ENCODE measurements at places on chromosomes 1 and 21.

- no peak for DNase-seq
These were observed 30.9 kb upstream of the NEXN start for GRCh38 chr1:77857552-77857951.

GRCh38 chr1:147700042-147701006, 30.0 kb upstream of the ACP6 start:
- peak; percentile 19 for DNase-seq

DNA sequence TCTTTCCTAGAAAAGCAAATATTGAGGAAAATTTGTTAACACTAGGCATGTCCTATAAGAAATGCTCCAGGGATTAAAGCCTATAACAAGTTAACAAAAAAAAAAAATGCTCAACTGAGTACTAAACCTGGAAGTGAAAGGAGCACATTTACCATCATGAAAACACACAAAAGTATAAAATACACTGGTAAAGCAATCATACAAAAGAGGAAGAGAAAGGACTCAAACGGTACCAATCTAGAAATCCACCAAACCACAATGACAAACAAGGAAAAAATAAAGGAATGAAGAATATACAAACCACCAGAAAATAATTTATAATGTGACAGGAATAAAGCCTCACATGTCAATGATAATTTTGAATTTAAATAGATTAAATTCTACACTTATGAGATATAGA, 21.2 kb downstream of the CD1E start:
- no peak for DNase-seq

DNA sequence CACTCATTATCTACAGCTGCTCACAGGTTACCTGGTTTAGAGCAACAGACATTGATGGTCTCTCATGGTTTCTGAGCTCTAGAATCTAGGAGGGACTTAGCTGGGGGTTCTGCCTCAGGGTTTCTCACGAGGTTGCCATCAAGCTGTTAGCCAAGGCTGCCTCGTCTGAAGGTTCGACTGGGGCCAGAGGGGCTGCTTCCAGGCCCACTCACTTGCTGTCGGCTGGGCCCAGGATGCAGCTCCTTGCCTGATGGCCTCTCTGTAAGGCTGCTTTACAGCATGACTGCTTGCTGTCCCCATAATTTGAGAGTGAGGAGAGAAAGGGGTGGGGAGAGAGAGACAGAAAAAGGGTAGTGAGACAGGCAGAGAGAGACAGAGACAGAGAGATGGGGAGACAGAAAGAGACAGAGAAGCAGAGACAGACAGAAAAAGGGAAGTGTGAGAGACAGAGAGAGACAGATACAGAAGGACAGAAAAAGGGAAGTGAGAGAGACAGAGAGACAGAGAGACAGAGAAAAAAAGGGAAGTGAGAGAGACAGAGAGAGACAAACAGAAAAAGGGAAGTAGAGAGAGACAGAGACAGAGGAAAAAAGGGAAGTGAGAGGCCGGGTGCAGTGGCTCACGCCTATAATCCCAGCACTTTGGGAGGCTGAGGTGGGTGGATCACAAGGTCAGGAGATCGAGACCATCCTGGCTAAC, 106.8 kb upstream of the C1orf174 start:
- no peak for DNase-seq

DNA sequence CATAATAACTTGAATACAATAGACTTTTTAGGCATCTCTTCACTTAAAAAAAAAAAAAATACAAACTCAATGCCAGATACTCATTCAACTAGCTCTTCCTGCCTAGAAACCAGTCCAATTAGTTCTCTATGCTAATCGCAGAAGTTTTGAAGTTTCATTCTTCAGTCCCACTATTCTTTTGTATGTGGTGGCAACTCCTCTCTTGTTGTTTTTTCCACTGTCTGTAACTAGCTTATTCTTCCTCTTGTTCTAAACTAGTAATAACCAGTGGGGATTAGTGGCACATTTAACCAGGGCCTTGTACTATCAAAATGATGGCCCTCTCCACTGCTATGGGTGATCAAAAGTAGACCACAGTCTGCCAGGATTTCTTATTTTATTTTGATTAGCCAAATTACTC, 52.5 kb downstream of the SELENOF start:
- DNase-seq, result no peak

GRCh38 chr1:97414682-97415312, 506.0 kb downstream of the DPYD start:
- DNase-seq, result no peak

- no peak for DNase-seq
These were observed 324.4 kb downstream of the KCTD3 start for GRCh38 chr1:215891266-215892057.

GRCh38 chr1:240784776-240785175, 172.8 kb upstream of the GREM2 start:
- DNase-seq, result no peak

GRCh38 chr1:210541680-210542358, 213.1 kb downstream of the HHAT start:
- DNase-seq, result no peak

DNA sequence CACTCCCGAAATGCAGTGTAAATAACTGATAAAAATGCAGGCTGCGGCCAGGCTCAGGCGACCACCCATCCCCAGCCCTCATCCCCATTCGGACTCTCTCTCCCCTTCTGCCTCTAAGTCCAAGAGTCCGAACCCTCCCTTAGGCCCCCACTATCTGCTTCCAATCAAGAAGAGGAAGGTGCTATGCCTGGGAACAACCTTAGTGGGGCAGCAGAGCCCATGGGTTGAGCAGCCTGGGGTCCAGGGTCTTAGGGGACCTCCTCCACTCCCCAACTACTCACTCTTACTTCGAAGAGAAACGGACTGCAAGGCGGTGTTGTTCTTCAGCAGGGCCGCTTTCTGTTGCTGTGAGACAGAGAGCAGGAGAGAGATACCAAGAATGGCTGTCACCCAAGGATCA, 12.2 kb downstream of the ARHGEF2 start:
- DNase-seq, result no peak

GRCh38 chr1:180775801-180776200, 136.9 kb upstream of the KIAA1614 start:
- no peak for DNase-seq

- DNase-seq, result no peak
These were observed 60.6 kb upstream of the AKT3 start for GRCh38 chr1:243910607-243911006.

DNA sequence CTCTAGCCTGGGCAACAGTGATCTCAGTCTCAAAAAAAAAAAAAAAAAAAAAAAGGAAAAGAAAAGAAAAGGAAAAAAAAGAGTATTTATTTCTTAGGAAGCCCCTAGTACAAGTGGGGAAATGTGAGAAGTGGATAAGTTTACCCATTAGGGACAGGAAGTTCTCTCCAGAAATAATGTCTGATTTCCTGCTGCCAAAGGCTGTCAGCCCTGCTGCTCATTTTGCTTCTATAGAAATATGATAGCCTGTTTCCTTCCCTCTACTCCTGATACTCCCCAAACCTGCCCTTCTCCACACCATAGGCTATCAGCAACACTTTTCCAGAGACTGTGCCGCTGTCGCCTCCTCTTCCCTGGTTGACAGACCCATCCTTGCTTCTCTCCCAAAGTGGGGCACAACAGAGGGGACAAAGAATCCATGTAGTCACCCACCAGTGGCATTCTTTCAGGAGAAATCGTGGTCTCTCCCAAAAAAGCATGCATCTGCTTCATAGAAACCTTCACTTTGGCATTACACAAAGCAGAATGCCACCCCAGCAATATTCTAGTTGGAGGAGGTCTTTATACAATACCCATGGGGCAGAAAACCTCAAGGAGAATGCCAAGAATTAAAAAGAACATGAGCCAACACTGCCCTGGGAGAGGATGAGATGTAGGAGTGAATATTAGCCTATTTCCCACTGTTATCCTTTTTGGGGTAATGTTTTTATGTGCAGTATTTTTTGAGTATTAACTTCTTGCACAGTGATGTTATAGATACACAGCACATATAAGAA, 166.3 kb upstream of the NR5A2 start:
- DNase-seq, result no peak

DNA sequence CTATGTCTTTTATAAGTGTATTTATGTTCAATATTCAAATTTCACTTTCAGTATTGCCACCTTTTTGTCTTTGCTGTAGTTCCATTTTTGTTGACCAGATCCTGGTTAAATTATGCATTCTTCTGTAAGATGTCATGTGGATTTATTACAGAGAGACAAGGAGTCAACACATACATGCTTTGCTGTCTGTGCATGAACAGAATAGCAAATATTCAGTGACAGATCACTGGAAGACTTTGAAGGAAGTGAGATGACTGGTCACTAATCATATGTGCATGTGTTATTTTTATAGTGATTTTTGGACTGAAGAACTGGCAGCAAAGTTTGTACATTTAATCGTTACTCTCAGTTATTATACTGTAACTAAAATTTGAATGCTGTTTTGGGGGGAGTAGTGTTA, 117.2 kb downstream of the PLPPR5 start:
- DNase-seq, result no peak

GRCh38 chr1:176888471-176889032, 276.0 kb downstream of the ASTN1 start:
- DNase-seq, result no peak

GRCh38 chr1:59505596-59506028, 208.7 kb downstream of the FGGY start:
- no peak for DNase-seq

DNA sequence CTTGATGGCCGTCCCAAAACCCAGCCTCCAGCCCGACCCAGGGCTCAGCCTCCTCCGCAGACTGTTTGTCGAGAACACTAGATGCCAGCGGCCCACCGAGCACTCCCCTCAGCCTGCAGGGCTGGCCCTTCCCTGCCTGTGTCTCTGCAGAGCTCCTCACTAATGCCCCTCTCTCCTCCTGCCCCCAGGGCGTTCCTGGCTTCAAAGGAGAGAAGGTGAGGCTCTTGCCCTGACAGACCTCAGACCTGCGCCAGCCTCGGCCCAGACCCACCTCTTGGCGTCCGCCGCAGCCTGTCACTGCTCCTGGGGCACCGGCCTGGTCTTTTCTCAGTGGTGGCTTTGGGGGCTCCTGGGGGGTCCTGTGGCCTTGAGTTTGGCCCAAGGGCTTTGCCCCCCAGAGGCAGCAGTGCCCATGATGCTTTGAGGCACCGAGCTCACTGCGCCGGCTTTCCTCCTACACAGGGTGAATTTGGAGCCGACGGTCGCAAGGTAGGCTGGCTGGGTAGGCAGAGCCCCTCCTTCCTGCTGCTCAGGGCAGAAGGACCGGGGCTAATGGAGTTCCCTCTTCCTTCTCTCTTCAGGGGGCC, 18.4 kb downstream of the COL6A2 start:
- DNase-seq, result no peak

GRCh38 chr1:96990136-96990535, 268.6 kb downstream of the PTBP2 start:
- DNase-seq, result no peak

DNA sequence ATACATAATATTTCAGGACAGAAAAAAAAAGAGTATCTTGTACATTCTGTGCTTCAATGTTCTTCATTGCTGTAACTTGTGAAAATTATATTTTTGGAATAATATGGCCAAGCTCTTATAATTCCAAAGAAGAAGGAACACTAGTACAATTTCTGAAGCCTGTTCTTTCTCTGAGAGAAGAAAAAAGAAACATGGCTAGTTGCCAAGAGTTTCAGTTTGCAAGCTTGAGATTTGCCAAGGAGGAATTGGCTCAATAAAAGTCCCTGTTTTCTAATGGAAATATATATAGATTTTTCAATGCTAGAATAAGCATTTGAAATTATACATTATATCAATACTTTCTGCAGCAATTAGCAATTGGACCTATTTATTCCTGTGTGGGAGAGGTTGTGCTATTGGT, 285.2 kb upstream of the NEGR1 start:
- DNase-seq, result no peak

DNA sequence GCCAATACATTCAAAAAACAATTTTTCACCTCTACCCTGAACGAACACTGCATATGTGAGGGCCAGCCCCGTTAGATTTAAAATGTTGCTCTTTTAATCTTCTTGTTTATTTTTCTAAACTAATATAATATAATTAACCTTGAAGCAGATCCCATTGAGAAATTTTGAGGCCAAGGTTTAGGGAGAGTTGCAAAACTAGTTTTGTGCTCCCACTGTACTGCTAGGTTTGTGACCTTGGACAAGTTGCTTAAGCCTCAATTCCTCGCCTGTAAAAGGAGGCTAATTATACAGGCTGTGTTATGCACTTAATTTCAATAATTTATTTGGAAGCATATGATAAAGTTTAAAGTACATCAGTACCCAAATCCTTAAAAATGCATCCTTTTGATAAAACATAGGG, 3.7 kb downstream of the IL23R start:
- no peak for DNase-seq

- no peak for DNase-seq
These were observed 10.6 kb upstream of the KIFAP3 start for GRCh38 chr1:170085091-170085490.

GRCh38 chr21:36255663-36256062, 64.3 kb upstream of the MORC3 start:
- DNase-seq, result no peak

DNA sequence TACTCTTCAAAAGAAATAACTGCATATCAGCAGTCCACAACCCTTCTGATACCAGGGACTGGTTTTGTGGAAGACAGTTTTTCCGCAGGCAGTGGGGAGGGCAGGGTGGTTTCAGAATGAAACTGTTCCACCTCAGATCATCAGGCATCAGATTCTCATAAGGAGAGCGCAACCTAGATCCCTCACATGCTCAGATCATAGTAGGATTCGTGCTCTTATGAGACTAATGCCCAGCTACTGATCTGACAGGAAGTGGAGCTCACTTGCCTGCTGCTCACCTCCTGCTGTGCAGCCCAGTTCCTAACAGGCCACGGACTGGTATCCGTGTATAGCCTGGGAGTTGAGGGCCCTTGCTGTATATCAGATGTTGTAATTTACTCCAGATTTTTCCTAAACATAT, 11.5 kb downstream of the RO60 start:
- no peak for DNase-seq

GRCh38 chr1:33711511-33711910, 152.4 kb upstream of the HMGB4 start:
- DNase-seq, result no peak

DNA sequence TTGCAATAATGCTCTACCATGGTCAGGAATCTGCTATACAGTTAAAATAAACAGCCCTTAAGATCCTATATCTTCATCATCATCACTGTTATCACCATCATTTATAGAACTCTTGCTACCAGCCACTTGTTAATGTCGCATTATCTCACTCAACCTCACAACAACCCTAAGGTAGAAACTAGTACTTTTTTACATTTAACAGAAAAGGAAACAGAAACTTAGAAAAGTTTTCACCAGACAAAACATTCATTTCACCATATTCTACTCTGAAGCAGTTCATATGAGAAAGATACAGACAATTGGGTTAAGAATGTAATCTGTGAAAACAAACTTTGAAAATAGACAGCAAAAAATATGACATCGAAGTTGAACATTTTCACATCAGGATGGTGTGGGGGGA, 262.6 kb downstream of the ATG4C start:
- no peak for DNase-seq

DNA sequence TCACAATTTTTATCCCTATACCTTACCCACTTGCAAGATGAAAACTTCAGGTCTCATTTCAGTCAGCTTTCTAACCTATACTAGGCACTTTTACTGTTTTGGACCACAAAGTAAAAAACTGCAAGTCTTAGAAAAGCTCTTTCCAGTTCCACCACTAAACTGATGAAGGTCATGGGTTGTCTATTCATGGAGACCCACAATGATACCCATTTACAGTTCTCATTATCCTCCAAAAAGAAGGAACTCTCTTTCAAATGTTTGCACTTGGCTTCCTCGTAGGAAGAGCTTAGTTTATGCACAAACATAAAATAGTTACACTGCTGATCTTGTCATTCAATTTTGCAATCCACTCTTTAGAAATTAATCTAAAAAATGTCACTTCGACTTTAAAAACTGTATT, 9.3 kb downstream of the ZNF281 start:
- no peak for DNase-seq

GRCh38 chr1:228781161-228781808, 46.0 kb downstream of the RHOU start:
- no peak for DNase-seq

GRCh38 chr1:145871994-145872924, 13.4 kb upstream of the PIAS3 start:
- no peak for DNase-seq
